ENCODE measurements at places on chromosomes 11 and 22.
A peak's percentile ranks its signal among the peaks of the same experiment; 100 is the strongest.

GRCh38 chr11:62344210-62344609 is 7.0 kb downstream of the ASRGL1 start:
- no peak for DNase-seq

GRCh38 chr22:24265734-24266133 is 4.9 kb upstream of the SPECC1L start:
- DNase-seq, result no peak

GRCh38 chr11:128335729-128336128 is 251.6 kb downstream of the ETS1 start:
- DNase-seq, result no peak

DNA sequence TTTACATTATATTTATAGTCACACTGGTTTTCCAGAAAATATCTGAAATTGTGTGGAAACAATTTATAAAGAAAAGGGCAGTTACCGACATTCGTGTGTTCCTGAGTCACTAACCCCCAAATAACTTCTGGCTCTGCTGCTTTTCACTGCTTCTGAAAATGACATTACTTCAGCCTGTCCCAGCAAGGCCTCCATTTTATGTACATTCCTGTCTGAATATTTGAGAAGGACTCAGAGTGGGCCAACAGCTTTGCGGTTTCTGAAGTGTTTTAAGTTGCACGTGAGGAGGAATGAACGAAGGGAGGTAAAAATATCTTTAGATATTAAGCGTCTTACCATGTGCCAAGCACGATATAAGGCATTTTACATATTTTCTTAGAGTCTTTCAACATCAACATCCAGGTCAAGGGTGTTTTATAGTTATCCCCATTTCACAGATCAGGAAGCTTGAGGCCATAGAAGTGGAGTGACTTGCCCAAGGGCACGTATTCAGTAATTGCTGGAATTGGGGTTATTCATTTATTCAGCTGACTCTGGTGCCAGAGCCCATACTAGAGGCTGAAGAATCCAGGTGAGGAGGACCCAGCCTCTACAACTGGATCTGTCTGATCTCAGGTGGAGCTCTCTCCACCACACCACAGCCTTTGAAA is 30.8 kb upstream of the WNT11 start:
- no peak for DNase-seq

DNA sequence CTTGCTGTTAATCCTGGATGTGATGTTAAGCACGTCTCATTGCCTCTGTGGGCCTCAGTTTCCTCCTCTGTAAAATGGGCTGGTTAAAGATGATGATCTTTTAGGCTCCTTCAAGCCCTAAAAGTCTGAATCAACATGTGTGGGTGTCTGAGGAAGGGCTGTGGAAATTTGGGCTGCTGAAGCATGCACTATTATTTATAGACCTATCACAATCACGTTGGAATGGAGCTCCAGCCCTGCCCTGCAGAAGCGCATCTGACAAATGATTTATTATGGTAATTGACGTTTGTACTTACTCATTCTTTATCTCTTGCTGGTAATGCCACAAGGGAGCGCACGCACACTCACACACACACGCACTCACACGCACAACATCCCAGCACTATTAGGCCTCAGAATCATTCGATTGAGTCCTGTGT is 20.4 kb downstream of the P2RX3 start:
- no peak for DNase-seq

- DNase-seq, result peak; percentile 68
These were observed 728 bp downstream of the FANCF start for GRCh38 chr11:22624742-22625447.

DNA sequence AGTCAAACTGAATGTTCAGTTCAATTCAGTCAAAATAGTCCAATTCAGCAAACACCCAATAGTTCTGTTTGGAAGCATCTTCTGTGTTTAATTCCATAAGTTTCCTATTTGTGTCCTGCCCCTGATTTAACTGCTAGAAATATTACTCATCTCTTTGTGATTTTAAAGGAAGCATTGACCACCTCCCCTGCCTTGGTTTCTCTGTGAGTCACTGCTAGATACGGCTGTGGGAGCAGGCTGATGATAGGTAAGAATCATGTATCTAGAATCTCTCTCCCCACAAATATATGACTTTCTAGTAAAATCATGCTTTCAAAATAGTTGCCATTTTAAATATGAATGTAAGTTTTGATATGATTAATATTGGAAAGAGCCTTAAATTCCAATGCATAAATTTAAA is 888.5 kb downstream of the NTM start:
- DNase-seq, result no peak

DNA sequence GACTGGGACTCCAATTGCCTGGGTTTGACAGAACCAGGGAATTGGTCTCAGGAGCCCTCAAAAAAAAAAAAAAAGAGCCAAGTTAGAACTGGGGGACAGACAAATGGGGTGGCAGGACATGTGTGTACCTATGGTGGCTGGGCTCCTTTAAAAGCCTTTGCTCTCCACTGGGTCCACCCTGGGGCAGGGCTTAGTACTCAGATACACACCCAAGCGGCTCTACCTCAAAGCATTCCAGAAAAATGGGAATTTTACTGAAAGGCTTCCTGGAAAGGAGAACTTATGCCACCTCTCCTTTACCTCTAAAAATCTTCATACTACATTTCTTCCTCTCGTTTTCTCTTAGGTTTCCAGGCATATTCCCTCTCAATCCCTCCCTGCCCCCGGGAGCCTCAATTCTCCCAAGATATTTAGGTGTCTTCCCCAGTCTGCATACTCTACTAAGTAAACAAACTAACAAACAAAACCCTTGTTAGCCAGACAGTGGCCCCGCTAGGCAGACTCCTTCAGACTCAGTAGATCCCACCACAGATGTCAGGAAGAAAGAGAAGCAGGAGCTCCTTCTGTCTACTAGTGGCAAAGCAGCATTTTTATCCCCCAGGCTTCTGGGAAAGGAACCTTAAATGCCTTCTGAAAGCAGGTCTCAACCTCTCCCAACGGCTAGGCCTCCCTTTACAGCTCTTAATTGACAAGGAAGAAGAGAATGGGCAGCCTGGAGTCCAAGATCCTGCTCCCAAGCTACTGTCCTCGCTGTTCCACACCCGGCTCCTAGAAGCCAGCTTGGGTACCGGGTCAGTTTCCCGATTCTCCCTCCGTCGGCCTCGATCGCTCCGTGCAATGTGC is 653 bp downstream of the PCSK7 start:
- DNase-seq, result peak; percentile 12

- DNase-seq, result no peak
These were observed 29.9 kb upstream of the MOB2 start for GRCh38 chr11:1516273-1517067.

- no peak for DNase-seq
These were observed 83.7 kb downstream of the EXT2 start for GRCh38 chr11:44179173-44179572.

DNA sequence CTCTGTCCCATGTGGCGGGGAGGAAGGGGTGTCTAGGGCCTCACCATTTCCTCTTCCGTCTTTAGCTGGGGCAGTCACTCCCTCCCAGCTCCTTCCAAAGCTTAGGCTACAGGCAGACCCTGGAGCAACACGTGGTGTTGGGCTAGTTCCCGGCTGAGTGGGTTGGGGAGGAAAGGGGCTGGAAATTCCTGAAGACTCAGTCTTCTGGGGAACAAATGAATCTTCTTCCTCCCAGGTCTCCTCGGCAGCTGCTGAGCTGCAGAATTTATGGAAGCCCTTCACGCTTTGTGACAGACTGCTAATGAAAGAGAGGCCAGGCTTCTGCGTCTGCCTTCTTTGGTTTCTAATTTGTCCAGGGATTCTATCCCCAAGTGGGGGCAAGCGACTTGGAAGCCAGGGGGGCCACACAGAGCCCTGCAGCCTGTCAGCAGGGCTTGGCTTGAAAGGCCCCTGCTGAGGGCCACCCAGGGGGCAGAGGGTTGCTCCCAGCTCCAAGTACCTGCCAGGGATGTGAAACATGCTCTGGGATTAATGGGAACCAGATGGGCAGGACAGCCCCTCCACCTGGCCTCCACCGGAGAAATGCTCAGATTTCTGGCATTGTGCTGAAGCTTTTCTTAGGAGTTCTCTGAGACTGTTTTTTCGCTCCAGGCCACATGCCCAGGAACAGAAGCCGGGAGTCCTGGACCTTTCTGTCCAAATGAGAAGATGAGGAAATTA is 123.1 kb downstream of the PKNOX2 start:
- no peak for DNase-seq

DNA sequence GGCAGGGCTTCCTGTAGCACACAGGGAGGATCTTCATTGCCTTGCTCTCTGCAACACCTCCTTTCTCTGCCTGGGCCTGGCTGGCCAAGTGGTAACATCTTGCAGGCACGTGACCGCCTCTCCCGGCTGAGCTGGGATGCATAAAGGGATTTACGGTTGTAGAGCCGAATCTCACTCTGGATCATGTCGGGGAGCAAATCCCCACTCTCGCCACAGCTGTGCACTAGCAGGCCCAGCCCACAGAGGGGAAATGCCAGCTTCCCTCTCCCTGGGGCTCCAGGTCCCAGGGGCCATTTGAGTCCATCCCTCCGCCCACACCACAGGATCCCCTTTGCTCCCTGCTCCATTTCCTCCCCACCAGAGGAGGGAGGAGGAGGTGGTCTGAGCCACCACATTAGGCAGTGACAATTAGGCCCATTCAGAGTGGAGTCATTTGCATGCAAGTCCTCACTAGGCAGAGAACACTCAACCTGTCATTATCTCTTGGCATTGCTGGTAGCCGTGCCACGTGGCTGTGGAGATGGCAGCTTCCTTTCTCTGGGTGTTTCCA is 196.7 kb downstream of the DSCAML1 start:
- DNase-seq, result no peak
